ENCODE measurements at places on chromosomes 5 and 9. TPM values are rescaled to one million over a fixed set of nuclear protein-coding genes. Genes with fewer than 3 reads are reported as not detected.

GRCh38 chr5:148911386-148911785, 85.0 kb downstream of the ADRB2 start:
- DNase-seq = no peak
- no peak overlapping the region for H3K4me3 ChIP-seq
- peak overlapping the region; percentile 76 for H3K27ac ChIP-seq
- H3K4me1 ChIP-seq = no peaks in the 10 kb centered on the region

The SPIN1 gene
- 71.8 TPM for total RNA-seq

- peak overlapping the region; percentile 41 for H3K27ac ChIP-seq
- H3K4me1 ChIP-seq = no peaks in the 10 kb centered on the region
- DNase-seq = no peak
- no peaks in the 10 kb centered on the region for H3K27me3 ChIP-seq
- no peaks in the 10 kb centered on the region for H3K36me3 ChIP-seq
- H3K4me3 ChIP-seq = peak overlapping the region; percentile 90
Observed at GRCh38 chr5:55711507-55712022, 559 bp downstream of the SLC38A9 start.

- no peaks in the 10 kb centered on the region for H3K4me1 ChIP-seq
- H3K36me3 ChIP-seq = no peaks in the 10 kb centered on the region
- no peaks in the 10 kb centered on the region for H3K27me3 ChIP-seq
Observed at GRCh38 chr5:15501091-15501791, 1.3 kb downstream of the FBXL7 start.

The TMEM161B gene
- total RNA-seq = 31.8 TPM

The MYOZ3 gene
- under 0.01 TPM for total RNA-seq

DNA sequence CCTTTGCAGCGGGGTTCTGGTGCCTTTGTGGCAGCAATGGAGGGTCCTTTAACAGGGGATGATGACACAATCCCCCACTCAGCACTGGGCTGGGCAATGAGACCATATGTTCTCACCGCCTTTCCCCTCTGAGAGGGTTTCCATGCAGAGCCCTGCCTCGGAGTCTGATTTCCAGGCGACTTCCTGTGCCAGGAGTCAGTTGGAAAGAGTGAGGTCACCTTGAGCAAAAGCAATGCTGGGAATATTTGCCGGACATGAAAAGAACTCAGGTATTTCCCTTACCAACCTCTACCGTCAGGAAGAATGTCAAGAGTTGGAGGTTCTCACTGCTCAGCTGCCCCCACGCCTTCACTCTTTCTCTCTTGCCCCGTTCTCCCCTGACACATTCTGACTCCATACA, 284.2 kb upstream of the IRX1 start:
- H3K36me3 ChIP-seq = no peaks in the 10 kb centered on the region
- H3K27me3 ChIP-seq = no peaks in the 10 kb centered on the region
- H3K4me1 ChIP-seq = no peaks in the 10 kb centered on the region
- no peak overlapping the region for H3K4me3 ChIP-seq

Measured in breast epithelium (tissue), 4 donors.